NCI-H187 treated with DMSO at 0.1 percent for 48 hours (cell line): ENCODE measurements at places on chromosomes 12 and 14.

GRCh38 chr14:95136631-95137030 lies 20.7 kb downstream of the DICER1 start:
- no peak for DNase-seq

DNA sequence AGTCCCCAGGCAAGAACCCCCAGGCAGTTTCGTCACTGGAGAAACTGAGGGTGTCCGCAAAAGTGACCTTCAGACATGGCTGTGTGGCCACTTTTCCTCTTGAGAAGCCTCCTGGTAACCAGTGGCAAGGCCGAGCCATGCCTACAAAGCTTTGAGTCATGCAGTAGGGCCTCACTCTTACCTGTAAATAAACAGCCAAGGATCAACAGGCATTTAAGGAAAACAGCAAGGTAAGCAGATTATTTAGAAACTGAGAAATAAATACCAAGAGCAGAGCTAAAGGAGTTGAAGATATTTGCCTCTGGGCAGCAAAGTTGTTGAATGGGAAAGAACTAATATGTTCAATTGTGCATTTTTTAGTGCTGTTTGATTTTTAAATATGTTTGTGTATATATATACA lies 141.0 kb upstream of the BCL2L14 start:
- no peak for DNase-seq

DNA sequence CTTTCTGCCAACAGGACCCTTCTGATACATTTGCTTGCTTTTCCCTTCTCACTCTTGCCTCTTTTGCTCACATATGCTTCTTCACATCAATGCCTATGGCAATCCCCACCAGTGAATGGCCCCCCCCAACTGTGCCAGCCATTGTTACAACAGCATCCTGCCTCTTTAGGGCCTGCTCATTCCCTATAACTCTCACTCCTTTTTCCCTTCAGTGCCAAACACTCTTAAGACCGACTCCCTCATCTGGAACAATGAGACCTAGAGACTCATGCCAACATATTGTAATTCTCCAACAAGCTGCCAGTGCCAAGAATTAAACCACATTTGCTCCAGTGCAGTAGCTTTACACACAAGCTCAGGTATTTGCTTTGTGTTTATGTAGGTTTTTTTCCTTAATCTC lies 189.0 kb downstream of the SOX5 start:
- no peak for DNase-seq

DNA sequence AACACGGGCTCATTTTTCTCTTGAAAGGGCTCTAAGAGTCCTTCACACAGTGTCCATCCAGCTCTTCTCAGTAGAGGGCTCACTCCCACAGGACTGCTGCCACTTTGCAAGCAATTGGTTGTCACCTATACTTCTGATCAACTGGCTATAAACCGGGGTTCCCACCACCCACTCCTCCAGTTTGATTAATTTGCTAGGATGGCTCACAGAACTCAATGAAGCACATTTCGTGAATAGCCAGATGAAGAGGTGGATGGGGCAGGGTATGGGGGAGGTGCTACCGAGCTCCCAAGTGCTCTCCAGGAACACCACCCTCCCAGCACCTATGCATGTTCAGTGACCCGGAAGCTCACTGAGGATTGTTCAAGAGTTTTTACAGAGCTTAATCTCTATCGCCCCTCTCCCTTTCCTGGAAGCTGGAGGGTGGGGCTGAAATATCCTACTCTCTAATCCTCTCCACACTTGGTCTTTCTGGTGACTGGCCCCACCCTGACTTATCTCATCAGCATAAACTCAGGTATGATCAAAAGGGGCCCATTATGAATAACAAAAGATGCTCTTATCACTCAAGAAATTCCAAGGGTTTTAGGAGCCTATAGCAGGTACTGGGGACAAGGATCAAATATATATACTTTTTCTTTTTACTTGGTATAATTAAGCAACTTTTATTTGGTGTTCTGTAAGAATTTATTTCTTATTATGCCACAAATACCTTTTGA lies 13.9 kb upstream of the EGLN3 start:
- DNase-seq = no peak

GRCh38 chr12:105347499-105347898 lies 17.0 kb downstream of the C12orf75 start:
- no peak for DNase-seq

DNA sequence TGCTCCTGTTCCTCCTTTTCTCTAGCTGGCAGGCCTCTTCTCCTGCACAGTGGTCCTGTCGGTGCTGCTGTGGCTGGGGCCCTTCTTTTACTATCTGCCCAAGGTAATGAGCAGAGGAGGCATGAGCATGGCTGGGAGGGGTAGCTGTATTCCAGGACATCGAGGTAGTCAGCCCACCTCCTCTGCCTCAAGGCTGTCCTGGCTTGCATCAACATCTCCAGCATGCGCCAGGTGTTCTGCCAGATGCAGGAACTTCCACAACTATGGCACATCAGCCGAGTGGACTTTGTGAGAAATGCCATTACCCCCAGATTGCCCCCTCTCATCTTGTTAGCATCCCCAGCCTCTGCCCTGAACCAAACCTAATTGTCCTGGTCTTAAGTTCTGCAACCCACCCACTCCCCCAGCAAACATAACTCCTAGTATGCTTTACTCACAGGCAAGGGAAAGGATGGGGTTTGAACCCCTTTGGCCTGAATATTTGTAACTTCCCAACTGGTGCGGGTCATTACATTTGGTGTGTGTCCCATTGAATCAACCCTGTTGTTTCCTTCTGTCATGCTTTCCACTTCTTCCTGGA lies 9.1 kb downstream of the B4GALNT1 start:
- no peak for DNase-seq

DNA sequence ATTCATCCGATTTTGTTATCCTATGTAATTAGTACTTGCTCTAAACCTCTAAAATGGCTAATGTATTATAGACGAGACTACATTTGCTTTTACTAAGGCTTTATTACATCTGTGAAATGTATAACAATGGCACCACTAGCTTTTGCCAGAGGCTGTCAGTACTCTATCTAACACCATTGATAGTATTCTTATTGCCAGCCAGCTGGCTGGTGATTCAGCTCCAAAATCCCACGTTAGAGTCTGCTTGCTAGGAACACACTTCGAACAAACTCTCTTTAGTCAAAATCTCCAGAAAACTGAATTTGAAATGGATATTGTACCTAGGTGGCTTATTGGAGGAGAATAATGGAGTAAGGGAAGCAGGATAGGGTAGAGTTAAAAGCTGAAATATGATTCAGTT lies 839.2 kb downstream of the SLC6A15 start:
- no peak for DNase-seq

DNA sequence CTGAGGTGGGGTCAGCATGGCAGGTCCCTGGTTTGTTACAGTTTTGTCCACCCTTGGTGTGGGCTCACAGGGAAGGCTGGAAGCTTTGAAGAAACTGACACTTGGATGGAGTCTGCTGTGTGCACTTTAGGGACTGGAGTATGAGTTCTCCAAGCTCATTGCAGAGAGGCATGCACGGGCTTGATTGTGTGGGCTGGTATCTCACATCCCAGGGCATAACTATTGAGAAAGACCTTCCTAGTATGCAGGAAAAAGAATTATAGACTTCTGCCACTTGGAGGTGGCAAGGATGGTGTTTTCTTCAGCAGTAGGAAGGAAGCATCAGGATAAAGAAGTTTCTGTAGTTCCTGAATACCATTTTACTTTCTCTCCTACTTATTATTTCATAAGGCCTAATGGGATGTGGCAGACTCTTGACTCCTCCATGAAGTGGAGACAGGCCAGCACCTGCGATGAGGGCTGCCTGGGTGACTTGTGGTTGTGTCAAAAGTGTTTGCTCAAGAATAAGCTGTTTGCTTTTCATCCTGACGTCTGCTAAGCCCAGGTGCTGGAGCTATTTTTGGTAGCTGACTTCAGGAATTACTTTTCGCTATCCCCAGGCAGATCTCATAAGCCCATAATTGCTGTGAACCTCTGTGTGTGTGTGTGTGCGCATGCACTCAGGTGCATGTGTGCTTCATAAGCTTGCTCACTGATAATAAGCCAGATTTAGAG lies 125.8 kb downstream of the KTN1 start:
- peak; percentile 99 for DNase-seq

- DNase-seq = no peak
Measured at GRCh38 chr12:116302166-116303058, 24.9 kb upstream of the MED13L start.

- DNase-seq = no peak
Measured at GRCh38 chr14:77043984-77044485, 15.5 kb upstream of the IRF2BPL start.

DNA sequence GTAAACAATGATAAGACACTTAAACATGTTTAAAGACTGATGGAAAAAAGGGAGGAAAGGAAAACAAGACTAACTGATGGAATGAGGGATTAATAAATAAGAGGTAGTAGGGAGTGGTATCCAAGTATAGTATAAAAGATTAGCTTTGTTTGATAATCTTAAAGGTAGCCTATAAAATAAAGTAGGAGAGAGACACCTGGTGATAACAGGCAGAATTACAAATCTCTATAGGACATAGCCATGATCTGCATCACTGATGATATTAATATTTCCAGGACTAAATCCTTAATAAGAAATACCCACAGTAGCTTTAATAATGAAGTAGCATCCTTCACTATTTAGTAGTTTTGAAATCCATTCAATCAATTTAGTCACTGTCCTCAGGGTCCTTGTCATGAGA lies 30.4 kb downstream of the DLGAP5 start:
- peak; percentile 8 for DNase-seq

- no peak for DNase-seq
Measured at GRCh38 chr12:120119271-120119973, 2.9 kb upstream of the RAB35 start.

GRCh38 chr12:29429999-29430715 lies 49.2 kb upstream of the ERGIC2 start:
- no peak for DNase-seq

DNA sequence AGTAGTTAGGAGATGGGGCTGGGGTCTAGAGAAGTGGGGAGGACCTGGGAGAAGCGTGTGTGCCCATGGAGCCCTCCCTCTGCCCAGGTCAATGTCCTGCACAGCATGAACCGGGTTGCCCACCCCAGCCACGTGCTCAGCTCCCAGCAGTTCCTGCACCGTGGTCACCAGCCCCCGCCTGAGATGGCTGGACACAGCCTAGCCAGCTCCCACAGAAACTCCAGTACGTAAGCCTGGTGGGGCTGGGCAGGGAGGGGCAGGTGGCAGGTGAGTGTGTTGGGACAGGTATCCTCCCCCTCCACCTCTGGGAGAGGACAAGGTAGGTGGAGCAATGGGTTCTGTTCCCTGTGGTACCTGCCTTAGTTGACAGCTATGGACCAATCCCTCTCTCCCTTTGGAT lies 20.7 kb downstream of the CLSTN3 start:
- no peak for DNase-seq

GRCh38 chr12:124378926-124379325 lies 84.0 kb downstream of the RFLNA start:
- DNase-seq = no peak

- DNase-seq = no peak
Measured at GRCh38 chr12:60345442-60345841, 749.6 kb downstream of the SLC16A7 start.

DNA sequence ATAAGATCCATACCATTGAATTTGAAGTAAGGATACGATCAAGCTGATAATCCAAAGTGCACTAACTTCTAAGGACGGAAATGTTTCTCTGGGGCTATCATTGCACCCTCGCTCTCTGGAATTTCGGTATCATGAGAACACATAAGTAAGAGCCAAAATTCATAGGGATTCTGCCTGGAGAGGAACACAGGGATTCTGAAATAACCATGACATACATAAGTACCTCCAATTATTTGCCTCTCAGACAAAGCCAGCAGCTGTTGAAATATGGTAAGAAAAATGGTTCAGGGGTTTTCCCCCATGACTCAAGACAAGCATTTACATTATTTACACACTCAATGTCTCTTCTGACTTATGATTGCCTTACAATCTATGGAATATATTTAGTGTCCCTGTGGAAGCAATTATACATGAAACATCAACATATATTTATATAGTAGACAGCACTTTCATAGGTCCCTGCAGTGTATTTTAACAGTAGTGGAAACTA lies 1123.6 kb upstream of the SEL1L start:
- DNase-seq = no peak

DNA sequence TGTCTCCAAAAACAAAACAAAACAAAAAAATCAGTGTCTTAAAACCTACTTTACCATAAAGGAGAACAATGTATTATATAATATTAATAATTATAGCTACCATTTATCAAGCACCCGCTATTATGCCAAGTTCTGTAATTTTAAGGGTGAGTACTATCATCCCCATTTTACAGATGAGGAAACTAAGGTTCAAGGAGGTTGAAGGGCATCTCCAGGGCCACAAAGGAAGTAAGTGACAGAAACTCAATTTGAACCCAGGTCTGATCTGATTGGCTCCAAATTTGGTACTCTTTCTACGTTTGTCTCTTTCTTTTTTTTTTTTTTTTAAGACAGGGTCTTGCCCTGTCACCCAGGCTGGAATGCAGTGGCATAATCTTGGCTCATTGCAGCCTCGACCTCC lies 115.4 kb downstream of the BCAT1 start:
- DNase-seq = no peak

DNA sequence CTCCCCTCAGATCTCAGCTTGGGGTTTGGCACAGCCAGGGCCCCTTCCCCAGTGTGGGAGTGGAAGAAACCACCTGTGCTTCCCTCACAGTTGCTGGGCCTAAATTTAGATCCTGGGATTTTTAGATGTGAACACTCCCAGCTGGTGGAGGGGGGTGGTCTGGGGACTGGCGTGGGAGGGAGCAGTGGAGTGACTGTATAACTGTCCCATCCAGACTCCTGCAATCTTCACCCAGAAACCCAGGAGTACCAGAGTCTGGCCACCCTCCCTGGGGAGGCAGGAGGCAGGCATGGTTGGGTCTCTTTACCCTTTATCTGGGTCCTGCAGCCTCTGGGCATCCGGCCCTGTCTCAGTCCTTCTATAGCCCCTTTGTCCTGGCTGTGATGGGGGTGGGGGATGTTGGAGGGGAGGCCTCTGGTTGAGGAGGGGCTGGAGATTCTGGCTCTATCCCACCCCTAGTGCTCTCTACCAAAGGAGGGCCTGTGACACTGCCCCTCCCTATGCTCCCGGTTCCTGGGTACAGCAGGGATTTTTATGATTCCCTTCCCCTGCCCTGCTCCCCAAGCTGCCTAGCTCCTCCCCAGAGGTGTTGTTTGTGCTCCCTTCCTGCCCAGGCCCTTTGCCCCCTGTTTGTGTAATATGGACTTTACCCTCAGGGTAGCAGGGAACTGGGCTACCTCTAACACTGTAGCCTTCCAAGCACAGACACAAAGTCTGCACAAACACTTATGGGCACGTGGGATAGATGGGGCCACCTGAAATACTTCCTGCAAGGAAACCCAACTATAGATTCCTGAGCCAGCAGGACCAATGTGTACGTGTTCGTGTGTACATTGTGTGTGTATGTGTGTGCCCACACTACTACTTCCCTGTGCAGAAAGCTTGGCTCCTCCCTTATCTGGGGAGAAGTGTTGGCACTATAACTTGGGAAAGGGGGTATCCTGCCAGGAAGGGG lies 1.7 kb downstream of the ERBB3 start:
- DNase-seq = no peak

GRCh38 chr14:82394916-82395315 lies 861.3 kb upstream of the SEL1L start:
- peak; percentile 61 for DNase-seq
